Nasal cavity respiratory epithelium epithelial cell of viscerocranial mucosa (primary cell): ENCODE measurements at places on chromosomes 2 and 18. TPM values are rescaled to one million over a fixed set of nuclear protein-coding genes. Genes with fewer than 3 reads are reported as not detected.

Gene INHBB
- total RNA-seq, result 0.21 and 0.34 TPM in 2 replicates

Gene UGT1A10
- 1.2 TPM in 1 of 2 replicates, not detected in the other for total RNA-seq

Gene CAMKMT
- total RNA-seq, result 8.3 and 8.9 TPM in 2 replicates

Gene OTOS
- not detected in 2 replicates for total RNA-seq

Gene GTF3C2
- total RNA-seq, result 26.0 and 33.6 TPM in 2 replicates

Gene NT5C1B
- not detected in 2 replicates for total RNA-seq

Gene NTSR2
- total RNA-seq, result not detected in 2 replicates

Gene ELOA2
- not detected in 2 replicates for total RNA-seq

Gene IL1RL1
- total RNA-seq, result 3.0 and 53.3 TPM in 2 replicates

Gene TGIF1
- 420 and 589 TPM in 2 replicates for total RNA-seq

Gene ABCB11
- under 0.01 and 0.07 TPM in 2 replicates for total RNA-seq

Gene LOXHD1
- total RNA-seq, result under 0.01 TPM in 1 of 2 replicates, not detected in the other

Gene VIT
- total RNA-seq, result not detected in 2 replicates

Gene CRYGC
- not detected in 2 replicates for total RNA-seq

Gene GREB1
- total RNA-seq, result 0.28 and 0.34 TPM in 2 replicates

Gene UBXN4
- total RNA-seq, result 60.5 and 90.5 TPM in 2 replicates

Gene RNMT
- 42.0 and 58.2 TPM in 2 replicates for total RNA-seq

Gene TCF7L1
- 0.34 and 3.8 TPM in 2 replicates for total RNA-seq

Gene ATOH8
- 0.07 TPM in 1 of 2 replicates, not detected in the other for total RNA-seq

Gene IL1A
- 387 and 393 TPM in 2 replicates for total RNA-seq

Gene FEV
- not detected in 2 replicates for total RNA-seq

Gene SPEG
- 4.1 and 9.6 TPM in 2 replicates for total RNA-seq

Gene OTOF
- not detected in 2 replicates for total RNA-seq

Gene CPLX4
- total RNA-seq, result not detected in 2 replicates

Gene SLC4A3
- total RNA-seq, result 1.7 and 6.9 TPM in 2 replicates

Gene SPDYA
- total RNA-seq, result 0.68 and 2.1 TPM in 2 replicates

Gene C2orf80
- not detected in 2 replicates for total RNA-seq

Gene NYAP2
- under 0.01 TPM in 1 of 2 replicates, not detected in the other for total RNA-seq

Gene LDLRAD4
- total RNA-seq, result 0.85 TPM in 1 of 2 replicates, not detected in the other
